ENCODE measurements at places on chromosomes 3 and 15.
A peak's percentile ranks its signal among the peaks of the same experiment; 100 is the strongest.

DNA sequence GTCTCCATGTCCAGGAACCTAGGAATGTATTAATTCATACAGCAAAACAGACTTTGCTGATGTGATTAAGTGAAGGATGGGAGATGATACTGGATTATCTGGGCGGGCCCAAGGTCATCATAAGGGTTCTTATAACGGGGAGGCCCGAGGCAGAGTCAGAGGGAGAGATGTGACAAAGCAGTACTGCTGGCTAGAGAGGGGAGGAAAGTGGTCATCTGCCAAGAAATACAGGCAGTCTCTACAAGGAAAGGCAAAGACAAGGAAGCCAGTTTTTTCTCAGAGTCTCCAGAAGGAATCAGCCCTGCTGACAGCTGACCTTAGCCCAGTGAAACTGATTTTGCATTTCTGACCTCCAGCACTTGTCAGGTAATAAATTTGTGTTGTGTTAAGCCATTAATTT is 66.2 kb upstream of the CORO2B start:
- no peak for DNase-seq

DNA sequence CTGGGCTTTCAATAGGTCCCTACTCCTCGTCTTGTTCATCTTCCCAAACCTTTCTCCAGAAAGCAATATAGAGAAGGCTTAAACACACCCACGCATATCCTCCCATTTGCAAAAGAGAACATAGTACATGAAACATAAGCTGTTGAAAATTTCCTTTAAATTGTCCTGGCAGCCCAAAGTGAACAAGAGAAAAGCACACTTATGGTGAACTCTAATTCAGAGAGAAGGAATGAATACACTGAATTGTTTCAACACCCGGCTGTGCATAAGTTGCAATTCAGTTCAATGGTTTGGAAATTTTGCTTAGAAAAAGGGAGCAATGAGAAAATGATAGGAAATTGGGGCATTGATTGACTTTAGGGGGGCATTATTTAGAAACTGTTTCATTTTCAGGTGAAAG is 202.6 kb downstream of the TIGIT start:
- DNase-seq: no peak

DNA sequence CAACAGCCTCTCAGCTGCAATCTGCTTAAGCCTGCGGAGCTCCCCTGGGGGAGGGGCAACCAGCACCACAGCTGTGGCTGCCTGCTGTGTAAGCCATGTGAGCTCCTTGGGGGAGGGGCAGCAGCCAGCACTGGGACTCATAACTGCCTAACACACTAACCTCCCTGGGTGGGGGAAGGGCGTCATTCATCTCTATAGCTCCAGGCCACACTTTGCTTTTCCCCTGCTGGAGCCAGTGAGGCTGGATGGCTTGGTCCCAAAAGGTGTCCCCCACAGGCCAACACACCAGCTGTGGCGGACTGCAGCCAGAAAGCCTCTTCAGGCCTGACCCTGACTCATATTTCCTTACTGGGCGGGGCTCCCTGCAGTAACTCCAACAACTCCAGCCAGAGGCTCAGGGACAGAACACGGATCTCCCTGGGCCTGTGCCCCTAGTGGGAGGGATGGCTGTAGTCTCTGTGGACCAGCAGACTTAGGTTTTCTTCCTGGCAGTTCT is 129.8 kb downstream of the PPM1L start:
- peak; percentile 27 for DNase-seq

DNA sequence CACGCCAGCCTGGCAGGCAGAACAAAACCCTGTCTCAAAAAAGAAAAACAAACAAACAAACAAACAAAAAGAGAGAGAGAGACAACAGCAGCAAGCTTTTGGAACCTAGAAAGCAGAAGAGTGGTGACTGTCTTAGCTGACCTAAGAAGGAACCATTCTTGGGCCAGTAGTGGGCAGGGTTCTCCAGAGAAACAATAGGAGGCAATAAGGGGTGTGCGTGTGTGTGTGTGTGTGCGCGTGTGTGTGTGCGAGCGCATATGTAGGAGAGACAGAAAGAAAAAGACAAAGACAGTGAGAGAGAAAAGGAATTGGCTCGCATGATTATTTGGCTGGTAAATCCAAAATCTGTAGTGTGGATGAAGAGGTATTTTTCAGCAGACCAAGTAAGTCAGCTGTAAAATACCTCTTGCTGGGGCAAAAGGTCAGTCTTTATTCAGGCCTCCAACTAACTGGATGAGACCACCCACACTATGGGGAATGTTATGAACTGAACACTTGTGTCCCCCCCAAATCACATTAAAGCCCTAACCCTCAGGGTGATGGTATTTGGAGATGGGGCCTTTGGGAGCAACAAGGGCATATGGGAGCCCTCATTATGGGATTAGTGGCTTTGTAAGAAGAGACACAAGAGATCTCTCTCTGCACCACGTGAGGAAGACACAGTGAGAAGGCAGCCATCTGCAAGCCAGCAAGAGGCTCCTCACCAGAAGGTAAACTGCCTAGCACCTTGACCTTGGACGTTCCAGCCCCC is 15.1 kb upstream of the BLM start:
- no peak for DNase-seq

GRCh38 chr3:71051893-71052687 is 531.4 kb downstream of the FOXP1 start:
- DNase-seq: peak; percentile 40

DNA sequence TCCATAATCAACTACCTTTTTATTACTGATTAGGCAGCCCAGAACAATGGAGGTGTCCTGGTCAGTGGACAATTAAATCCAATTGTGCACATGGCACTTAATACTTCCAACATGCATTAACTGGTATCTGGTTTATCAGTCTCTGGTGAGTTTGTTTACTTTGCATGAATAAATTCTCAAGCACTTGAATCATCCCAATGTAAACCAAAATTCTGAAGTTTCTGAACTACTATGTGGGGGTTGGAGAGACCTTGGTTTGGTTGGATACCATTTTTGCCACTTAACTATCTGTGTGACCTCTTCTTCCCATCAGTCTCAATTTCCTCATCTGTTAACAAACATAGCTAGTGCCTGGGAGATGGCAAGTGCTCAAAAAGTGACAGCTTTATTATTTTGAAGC is 70.5 kb upstream of the MAP4 start:
- DNase-seq: peak; percentile 89

DNA sequence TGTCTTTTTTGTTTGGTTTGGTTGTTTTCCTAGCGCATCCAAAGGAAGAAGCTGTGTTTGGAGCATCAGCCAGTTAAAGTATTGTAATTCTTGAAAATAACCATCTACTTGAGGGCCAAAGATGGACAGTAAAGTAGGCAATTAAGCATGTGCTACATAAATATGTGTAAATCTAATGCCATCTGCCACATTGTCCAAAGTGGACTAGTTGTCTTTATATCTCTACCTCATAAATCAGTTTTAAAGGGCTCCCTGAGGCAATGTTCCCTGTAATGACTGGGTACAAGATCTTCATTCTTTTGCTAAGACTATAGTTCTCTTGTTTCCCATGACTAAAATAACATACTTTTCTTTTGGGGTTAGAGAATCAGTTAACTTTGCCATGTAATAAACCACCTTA is 460.0 kb upstream of the RARB start:
- no peak for DNase-seq

DNA sequence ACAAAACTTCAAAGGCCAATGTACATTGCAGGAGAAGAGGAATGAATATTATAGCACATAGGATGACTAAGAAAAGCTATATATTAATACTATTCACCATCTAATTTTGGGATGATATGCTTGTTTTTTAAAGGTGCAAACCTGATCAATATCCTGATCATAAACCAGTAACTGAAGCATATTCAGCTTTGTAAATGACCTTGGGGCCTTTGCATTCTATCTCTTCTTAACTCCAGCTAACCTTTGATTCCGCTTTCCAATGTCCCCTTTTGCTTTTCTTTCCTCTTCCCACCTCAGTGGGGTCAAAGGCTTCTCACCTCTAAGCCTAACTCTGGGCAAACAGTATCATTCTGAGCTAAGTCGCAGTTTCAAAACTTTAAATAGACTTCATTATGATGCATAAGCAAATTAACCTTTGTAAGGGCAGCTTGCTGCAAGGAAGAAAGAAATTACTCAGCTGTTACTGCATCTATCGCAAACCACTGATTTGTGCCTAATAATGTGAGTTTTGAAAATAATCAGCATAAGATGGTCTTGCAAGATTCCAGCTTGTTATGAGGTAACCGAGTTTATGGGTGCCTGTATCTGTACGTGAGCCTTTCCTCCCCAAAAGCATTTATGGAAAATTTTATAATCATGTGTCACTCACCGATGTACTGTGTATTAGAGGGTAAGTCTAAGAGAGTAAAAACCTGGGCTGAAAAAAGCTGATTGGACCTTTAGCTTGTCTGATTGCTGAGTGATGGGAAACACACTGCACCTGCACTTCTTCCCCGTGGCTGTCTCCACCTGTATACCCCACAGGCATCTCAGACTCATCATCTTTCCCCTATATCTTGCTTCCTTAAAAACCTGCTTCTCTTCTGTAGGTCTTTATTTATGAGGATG is 116.8 kb downstream of the TPRG1 start:
- DNase-seq: no peak

- DNase-seq: no peak
Measured at GRCh38 chr15:42903388-42904324, 16.9 kb downstream of the TTBK2 start.

GRCh38 chr3:124600765-124601164 is 129.5 kb upstream of the UMPS start:
- no peak for DNase-seq

DNA sequence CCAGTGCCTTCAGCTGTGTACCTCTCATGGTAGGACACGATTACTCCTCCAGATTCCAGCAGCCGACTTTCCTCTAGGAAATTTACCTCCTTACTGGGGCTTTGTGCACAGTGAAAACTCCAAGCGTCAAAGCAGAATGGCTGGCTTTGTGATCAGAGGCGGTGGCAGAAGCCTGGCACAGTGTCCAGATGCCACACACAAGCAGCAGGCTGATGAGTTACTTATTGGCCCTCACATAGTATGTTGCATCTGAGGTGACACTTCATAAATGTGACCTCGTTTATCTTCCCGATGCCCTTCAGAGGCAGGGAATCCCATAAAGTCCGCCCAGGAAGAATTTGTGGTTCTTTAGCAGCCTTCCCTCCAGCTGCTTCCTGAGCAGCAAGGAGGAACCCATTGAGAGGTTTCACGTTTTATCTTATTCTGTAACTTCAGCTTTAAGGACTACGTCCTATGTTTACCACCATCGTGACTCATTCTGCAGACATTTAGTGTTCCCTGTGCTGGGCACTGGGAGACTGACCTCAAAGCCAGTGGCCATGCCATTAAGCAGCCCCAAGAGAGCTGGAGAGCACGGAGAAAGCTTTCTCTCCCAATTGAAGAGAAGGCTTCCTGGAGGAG is 107.1 kb upstream of the C15orf61 start:
- DNase-seq: peak; percentile 68

- DNase-seq: no peak
Measured at GRCh38 chr3:66255865-66256264, 35.1 kb downstream of the SLC25A26 start.

- peak; percentile 59 for DNase-seq
Measured at GRCh38 chr3:21645121-21645897, 105.7 kb downstream of the ZNF385D start.

GRCh38 chr3:24538891-24539290 is 44.2 kb upstream of the THRB start:
- no peak for DNase-seq

DNA sequence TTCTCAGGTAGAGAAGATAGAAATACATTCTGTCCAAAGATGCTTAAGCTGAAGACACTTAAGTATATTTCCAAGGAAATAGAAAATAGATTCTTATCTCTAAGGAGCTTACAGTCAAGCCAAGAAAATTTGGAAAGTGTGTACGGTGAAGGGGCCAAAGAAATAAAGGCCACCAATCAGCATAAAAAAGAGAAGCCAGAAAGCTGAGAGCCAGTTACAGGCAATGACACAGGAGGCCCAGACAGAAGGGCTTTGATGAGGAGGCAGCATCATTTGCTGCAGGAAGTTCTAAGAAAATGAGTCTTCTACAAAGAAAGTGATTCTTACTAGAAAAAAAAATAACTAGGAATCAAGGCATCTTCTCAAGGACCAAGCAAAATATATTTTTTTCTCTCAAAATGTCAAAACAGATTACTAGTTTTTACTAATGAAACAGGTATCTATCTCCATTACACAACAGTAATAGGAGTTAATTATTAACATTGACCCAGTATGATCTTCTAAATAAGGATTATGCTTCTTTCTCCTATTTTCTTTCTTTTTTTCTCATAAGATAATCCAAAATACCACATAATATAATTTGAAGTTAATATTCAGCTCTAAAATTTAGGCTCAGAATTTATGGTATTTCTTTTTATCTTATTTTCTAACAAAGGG is 82.1 kb upstream of the PHLDB2 start:
- no peak for DNase-seq

- peak; percentile 69 for DNase-seq
Measured at GRCh38 chr3:149967086-149967685, 3.5 kb downstream of the PFN2 start.

DNA sequence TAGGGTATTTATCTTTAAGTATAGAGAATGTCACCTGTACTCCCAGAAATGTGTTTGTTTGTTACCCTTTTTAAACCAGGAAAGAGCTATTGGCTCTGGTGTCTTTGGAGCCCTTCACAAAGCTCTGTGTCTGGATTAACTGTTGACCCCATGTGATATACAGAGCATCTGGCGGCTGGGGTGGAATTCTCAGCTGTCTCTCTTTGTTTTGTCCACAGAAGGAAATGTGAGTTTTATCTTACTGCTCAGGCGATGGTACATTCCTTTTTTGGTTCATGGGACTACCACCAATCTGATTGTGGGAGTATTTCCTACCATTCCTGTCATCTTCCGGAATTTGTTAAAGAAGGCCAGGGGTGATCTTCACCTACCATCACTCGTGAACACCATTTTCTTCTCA is 120.3 kb downstream of the AKAP13 start:
- peak; percentile 15 for DNase-seq

- DNase-seq: no peak
Measured at GRCh38 chr3:79245284-79246138, 522.3 kb downstream of the ROBO1 start.

DNA sequence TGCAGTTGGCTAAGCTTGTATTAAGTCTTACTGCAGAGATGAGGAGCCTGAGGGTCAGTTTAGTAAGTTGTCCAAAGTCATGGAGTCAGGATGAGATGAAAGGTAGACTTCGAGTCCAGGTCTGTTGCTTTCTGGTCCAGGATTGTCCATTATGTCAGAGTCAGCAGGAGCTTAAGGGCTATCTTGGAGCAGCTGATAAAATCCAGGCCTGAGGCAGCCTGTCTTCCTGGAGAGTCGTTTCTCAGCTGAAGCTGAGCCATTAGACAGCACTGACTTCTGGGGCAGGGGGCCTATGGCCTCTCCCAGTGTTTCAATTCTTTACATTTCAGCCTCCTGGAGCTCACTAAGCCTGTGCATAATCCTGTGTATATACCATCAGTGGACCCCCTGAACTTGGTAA is 219.5 kb upstream of the GAP43 start:
- DNase-seq: no peak

Measured in IMR-90 (cell line).